ENCODE measurements at places on chromosomes 1 and 21.

- DNase-seq = no peak
These were observed 29.5 kb upstream of the SLC44A3 start for GRCh38 chr1:94790670-94791069.

GRCh38 chr1:116806245-116806644 is 52.0 kb downstream of the CD2 start:
- DNase-seq = no peak

DNA sequence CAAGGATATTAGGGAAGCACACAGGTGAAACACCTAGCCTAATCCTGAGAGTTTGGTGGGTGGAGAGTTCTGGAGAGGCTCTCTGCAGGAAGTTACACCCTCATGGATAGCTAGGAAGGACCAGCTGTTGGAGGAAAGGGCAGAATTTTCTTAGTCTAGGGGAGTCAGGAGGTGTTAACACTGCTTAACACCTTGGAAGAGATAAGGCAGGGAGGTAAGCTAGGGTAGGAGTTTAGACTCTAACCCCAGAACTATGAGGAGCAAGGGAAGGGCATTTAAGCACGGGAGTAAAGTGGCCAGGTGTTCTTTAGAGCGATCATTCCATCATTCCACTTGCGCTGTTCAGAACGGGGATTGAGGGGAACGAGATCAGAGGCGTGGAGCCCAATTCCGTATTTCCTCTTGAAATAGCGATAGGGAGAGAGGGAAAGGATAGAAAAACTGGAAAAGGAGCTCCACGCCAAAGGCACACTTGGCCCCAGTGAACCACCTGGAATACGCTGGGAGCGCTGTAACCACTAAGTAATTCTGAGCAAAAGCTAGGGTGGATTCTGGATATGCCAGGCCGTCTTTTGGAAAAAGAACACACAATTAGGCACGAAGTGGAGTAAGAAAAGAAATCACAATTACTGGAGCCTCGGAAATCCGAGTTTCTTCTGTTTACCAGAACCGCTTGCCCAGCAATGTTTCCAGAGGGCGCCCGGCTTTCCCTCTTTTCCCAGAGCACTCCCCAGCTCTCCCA is 1.5 kb upstream of the GPR137B start:
- DNase-seq = no peak

- DNase-seq = no peak
These were observed 18.1 kb downstream of the RD3 start for GRCh38 chr1:211473823-211474222.

DNA sequence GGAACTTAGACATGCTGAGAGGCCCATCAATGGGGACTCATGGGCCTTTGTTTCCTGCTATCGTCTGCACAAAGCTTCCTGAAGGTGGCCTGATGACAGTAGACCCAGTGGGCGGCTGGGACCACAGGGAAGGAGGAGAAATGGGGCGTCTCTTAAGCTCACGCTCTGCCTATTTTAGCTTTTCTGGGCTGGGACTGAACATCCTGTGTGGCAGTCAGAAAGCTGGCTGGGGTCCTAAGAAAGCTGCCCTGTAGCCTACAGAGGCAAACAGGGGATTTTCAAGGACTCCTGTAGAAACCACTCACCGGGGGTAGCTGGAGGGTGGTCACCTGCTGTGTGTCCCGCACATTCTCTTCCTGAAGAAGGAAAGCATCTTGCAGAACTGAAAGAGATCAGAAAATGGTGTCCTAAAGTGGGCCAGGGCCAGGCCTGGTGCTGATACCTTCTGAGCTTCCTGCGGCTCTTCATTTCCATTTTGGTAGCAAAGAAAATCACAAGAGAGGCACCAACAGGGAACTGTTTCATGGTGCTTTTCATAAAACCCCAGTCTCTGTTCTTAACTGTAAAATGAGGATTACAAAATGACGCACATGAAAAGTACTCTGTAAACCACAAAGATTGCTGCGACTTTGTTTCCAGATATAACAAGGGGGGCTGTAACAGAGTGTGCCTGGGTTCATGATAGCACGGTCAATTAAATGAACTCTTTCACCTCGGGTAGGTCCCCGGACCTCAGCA is 8.6 kb downstream of the ZNF496 start:
- DNase-seq = no peak

DNA sequence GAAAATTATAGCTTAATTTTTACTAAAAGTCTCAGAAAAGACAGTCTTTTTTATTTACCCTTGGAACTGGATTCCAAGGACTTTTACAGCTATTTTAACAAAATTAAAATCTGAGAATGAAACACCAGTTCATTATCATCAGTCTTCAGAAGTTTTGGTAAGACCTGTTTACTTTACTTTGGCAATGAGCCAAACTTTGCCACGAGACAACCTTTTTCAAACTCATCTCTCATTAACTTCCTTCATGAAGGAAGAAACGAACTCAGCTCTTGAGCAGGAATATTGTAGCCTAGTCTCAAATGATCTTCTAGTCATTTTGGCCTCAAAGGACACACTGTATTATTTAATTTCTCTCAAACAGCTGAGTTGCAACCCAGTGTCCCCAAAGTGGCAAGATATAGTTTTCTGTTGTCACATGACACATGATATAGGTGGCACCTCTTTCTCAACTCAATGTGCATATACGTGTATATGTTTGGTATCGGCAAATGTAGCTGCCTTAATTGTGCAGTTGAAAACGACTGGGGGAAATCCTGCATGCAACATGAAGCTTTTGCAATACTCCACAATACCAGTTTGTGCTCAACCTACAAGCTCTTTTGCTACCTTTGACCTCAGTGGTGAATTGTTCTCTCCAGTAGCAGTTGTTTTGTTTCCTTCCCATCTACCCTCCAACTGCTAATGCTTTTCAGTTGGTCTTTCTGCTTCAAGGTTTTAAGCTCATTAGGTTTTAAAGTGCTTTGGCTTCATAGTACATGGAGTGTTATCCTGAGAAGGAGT is 8.4 kb upstream of the GNG4 start:
- no peak for DNase-seq

GRCh38 chr1:170659399-170660035 is 4.4 kb upstream of the PRRX1 start:
- DNase-seq = no peak

DNA sequence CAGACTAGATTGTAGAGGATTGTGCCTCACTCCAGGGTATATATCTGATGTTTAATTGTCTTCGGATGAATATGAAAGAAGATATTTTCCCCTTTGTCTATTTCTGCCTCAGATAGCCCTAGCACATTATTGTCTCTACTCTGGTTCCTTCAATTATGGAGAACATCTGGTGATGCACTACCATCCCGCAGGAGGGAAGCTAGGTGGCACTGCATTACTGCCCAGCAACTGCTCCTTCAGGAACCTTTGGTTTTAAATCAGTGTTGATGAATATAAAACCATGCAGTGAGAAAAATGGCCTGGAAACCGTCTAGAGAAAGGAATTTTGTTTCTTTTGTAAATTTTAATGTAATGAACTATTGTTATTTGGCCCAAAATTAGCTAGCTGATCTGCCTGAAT is 68.5 kb downstream of the GPR88 start:
- DNase-seq = peak; percentile 70

- no peak for DNase-seq
These were observed 117.3 kb downstream of the MAB21L3 start for GRCh38 chr1:116228511-116228910.

GRCh38 chr1:156492013-156492590 is 8.5 kb downstream of the MEF2D start:
- no peak for DNase-seq

DNA sequence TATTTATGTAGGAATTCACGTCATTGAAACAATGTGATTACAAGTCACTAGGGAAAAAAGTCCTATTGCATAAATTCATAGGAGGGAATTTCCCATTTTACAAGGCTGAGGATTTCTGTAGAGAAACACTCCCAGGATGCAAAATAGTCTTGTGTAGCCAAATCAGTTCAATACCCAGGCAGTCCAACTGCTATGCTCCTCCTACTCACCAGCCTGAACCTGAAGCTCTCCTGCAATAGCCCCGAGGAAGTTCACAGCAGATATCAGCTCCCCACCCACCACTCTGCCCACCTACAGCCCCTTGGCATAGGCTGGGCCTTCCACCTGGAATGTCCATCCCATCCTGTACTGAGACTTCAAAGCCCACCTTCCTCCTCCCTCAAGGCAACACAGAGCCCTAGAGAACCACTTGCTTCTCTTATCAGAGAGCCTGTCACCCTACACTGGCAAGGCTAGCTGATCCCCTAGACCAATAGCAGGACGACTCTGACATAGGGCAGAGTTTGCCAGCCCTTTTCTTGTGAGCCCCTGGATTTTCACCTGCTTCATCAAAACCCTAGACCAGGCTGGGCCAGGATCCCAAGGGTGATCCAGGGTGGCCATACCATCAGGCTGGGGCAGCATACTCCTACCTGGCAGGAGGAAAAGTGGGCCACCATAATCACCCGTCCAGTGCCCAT is 1.5 kb downstream of the LSS start:
- no peak for DNase-seq

- DNase-seq = no peak
These were observed 53.8 kb downstream of the MAST2 start for GRCh38 chr1:45857101-45857700.

GRCh38 chr1:226737819-226738420 is 1.2 kb downstream of the ITPKB start:
- peak; percentile 46 for DNase-seq

GRCh38 chr1:107835151-107835670 is 129.8 kb downstream of the VAV3 start:
- no peak for DNase-seq

- DNase-seq = no peak
These were observed 97.0 kb upstream of the COA6 start for GRCh38 chr1:234276151-234276788.

DNA sequence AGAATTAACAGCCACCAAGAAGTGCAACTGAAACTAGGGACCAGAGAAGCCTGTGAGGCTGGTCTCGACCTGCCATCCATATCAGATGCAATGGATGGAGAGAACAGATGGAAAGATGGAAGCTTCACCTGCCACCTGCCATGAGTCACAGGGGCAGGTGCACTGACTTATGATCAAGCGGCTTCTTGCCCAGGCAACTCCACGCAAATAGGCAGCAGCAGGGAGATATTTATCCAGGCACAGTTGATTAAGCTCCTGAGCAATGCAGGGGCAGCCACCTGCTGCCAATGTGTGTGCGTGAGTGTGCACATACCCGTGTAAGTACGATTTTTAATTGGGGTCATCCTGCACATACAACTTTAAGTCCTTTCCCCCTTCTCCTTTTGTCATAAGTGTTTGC is 174.2 kb downstream of the PTPRU start:
- no peak for DNase-seq

GRCh38 chr1:61873581-61873980 is 131.3 kb downstream of the PATJ start:
- no peak for DNase-seq

DNA sequence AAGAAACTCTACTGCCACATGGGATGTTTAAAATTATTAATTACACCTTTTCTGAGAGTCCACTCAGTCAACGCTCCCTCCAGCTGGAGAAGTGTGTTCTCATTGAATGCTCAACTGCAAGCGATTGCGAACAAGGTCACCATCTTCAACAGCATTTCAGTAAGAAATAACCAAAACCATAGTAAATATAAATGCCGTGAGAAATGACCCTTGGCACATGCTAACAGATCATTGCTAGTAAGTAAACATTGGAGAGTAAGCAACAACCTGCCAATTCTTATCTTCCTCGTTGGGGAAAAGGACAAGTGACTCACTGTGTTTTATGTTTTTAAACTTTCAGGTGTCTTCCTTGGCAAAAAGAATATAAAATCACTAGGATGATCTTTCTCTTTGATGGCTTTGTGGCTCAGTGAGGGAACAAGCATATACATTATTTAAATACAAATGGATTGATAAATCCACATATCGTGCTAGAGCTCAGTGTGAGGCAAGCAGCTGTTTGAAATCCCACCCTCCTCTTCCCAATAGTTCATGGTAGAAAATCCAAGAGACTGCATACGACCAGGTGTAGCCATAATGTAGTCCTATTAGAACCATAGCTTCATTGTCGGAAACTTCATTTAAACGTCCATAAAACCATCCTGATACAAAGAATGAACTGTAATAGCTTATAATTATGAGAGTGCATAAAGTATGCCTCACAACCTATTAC is 214.6 kb downstream of the GRIK1 start:
- DNase-seq = no peak

DNA sequence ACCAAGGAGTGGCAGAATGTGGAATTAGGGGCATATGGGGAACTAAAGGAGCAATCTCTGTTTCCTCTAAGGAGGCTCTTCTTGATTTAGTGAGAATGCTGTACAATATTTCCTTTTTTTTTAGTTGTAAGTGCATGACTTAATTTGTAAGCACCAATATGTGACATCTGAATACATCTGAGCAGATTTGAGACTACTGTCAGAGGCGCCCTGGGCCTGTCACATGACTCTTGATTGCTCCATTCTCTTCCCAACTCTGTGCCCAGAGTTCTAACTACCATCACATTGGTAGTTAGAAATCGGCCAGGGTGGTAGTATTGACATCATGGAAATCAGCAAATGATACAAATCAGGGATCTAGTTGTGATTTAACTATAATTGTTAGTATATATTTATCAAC is 110.1 kb upstream of the LMO4 start:
- DNase-seq = no peak

DNA sequence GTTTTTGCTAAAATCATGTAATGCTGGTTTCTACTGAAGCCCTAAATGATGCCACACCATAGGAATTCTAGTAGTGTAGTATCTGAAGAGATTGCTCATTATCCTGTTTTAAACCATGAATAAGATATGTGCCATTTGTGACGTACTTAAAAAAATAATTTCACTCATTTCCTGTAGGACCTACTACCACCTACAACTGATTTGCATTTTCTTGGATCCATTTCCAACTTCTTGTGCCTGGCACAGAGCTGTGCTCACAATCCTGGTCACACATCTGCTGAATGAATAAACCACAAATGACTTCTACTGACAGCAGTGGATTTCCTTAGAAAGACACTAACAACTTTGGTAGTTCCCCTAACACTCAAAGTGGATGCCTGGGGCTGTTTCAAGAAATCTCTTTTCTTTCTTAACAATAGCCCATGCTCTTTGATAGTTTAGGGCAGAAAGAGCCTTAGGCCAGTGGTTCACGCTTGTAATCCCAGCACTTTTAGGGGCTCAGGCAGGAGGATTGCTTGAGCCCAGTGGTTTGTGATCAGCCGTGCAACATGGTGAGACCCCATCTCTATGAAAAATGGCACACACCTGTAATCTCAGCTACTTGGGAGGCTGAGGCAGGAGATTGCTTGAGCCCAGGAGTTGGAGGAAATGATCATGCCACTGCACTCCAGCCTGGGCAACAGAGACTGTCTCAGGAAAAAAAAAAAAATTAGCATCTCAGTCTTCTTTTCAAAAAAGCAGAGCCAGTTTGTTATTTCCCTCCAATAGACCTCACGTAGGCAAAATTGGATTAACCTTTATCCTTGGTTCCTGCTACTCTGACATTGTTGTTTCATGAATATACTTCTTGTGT is 13.0 kb upstream of the BATF3 start:
- DNase-seq = no peak

GRCh38 chr1:157775101-157775870 is 1.6 kb downstream of the FCRL2 start:
- no peak for DNase-seq

- DNase-seq = no peak
These were observed 240.2 kb downstream of the ATG4C start for GRCh38 chr1:63024132-63024531.

All from PC-9 (cell line).